Hematopoietic multipotent progenitor cell (in vitro differentiated cells): ENCODE measurements at places on chromosomes 1 and 21.

GRCh38 chr21:34989337-34990151 lies 59.6 kb downstream of the RUNX1 start:
- DNase-seq: no peak

GRCh38 chr1:70764747-70765146 lies 282.9 kb downstream of the PTGER3 start:
- no peak for DNase-seq

DNA sequence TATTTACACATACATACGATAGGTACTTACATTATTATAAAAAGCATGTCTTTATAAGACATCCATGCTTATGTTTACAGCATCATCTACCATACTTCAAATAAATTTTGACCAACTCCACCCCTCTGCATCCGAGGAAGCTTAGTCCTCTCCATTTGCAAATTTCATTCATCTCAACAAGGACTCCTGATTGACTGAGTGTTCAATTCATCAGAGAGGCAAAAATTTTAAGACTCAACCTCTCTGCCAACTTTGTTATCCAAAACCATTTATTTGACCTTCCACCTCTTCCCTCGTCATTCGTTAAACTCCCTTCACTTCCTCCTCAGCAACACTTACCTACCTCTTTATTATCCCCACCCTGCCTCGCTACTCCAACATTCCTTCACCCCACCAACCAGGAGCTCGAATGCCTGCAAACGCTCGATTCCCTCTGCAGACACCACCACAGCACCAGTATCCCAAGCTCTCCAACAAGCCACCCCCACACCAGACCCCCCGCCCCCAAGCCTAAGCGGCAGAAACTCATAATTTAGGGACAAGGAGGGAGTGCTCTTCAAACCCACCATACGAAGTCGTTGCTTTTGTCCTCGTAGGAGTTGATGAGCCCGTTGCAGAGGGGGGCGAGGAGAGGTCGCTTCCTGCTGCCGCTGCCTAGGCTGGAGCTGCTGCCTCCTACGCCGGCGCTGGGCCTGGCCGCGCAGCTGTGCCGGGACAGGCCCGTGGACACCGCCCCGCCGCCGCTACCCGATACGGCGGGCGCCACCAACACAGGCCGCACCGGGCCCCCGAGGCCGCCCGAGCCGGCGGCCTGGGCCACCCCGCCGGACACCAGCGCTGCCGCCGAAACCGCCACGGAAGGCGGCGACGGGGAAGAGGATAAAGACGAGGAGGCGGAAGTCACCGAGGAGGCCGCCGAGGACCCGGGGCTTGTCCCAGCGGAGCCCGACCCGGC lies 803 bp downstream of the COP1 start:
- DNase-seq: no peak

DNA sequence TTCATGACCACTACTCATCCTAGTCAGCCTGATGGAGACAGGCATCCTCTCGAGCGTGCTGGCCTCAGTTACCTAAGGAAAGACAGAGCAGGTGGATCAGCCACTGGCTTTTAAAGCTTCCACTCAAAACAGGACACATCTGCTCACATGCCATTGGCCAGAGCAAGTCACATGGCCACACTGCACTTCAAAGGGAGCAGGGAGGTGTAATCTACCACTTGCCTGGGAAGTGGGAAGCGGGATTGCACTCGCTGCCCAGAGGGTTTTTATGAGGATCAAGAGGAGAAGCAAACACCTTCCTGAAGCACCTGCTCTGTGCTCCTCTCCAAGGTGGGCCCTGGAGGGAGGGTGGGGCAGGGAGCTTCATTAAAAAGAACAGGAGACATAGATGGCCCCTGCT lies 108.0 kb downstream of the TAS1R2 start:
- no peak for DNase-seq

- DNase-seq: no peak
Measured at GRCh38 chr1:147214842-147215539, 10.1 kb downstream of the FMO5 start.

DNA sequence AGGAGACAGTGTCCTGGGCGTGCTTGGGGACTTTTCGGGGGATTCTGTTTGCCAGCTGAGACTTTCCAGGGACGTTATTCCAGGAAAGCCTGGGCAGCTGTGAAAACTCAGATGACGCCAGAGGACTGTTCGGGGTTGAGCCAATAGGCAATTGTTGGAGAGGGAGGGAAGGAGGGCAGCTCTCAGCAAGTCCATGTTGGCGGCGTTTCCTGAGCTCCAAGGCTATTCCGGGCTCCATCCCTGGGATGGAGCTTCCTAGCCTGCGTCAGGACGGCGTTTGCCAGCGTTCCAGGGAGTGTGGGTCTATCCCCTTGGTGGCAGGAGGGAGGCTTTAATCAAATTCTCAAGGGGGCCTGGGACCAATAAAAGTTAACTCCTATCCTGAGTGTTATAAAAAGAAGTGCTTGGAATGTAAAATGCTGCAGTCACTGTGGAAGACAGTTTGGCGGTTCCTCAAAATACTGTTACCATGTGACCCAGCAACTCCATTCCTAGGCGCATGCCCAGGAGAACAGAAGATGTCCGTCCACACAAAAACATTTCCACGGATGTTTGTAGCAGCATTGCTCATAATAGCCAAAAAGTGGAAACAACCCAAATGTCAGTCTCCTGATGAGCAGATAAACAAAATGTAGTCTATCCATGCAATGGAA lies 15.2 kb downstream of the SLC27A3 start:
- peak; percentile 82 for DNase-seq

- DNase-seq: no peak
Measured at GRCh38 chr21:21200103-21200938, 202.1 kb downstream of the NCAM2 start.

DNA sequence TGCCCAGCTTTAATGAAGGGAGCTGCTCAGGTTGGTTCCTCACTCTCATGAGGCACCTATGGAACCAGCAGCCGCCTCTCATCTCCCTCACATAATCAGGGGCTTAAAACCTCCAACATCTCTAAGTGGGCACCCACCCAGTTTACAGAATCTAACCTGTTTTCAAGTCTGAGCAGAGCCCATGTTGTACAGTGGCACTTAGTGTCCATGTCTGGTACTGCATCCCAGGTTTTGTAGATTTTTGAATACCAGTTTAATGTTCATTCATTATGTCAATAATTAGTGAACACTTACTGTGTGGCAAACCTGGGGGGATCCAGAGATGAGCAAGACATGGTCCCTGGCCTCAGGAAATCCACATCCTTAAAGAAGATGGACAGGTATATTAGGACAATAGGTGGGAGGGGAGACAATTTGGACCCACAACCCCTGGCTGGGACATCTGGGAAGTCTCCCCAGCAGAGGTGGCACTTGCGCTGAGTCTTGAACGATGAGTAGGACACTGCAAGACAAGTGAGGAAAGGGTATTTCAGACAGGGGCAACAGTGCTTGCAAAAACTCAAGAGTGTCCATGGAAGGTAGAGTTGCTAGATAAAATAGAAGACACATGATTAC lies 83.3 kb downstream of the LACTBL1 start:
- DNase-seq: no peak

- DNase-seq: no peak
Measured at GRCh38 chr1:59318271-59318860, 21.5 kb downstream of the FGGY start.

DNA sequence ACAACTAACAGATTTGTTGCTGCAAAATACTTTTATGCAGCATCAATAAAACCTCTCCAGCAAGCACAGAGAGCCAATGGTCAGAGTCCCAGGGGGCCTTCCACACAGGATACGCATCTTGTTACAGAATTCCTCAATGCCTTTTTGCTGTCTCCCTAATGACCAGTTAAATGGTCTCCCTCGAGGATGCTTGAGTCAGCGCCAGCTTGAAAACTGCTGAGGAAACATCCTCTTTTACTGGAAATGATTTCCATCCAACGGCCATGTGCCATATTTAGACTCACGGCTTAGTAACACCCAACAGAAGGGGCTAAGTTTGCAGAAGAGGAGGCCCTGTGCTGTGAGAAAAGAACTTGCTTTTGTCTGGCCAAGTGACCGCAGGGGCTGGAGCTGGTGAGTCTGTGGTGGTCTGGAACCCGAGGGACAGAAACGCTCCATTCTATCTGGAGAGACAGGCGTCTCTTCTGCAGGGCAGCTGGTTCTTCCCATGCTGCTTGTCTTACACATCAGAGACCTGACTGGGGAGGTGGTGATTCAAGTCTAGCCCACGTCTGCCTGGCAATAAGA lies 496.4 kb downstream of the SETD4 start:
- DNase-seq: peak; percentile 32
